ENCODE measurements at places on chromosomes 11 and 22.
A peak's percentile ranks its signal among the peaks of the same experiment; 100 is the strongest.

DNA sequence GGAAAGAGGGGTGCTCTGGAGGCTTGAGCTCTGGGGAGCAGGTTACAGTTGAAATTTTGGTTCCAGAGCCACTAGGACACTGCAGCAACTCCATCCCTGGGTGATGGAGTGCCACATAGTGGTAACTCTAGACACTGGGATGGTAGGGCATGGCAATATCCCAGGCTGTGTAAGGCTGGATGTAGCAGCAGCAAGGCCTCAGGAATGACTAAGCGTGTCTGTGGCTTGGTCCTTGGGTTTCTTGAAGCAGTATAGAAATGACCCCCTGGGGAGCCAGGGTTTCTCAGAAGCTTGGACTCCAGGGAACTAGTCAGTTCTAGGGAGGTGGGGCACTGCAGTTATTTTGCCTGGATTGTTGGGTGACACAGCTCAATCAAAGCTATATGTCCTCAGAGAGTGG is 8.1 kb downstream of the MS4A4A start:
- DNase-seq = no peak

GRCh38 chr22:22558972-22559603 is at the start of gene PRAME:
Gene PRAME (minus strand): TSS chr22:22559265. CDS start chr22:22556832, 2,433 bp downstream.
- peak; percentile 80 for DNase-seq

- no peak for DNase-seq
Observed at GRCh38 chr11:121630041-121630440, 177.3 kb upstream of the SORL1-AS1 start.

DNA sequence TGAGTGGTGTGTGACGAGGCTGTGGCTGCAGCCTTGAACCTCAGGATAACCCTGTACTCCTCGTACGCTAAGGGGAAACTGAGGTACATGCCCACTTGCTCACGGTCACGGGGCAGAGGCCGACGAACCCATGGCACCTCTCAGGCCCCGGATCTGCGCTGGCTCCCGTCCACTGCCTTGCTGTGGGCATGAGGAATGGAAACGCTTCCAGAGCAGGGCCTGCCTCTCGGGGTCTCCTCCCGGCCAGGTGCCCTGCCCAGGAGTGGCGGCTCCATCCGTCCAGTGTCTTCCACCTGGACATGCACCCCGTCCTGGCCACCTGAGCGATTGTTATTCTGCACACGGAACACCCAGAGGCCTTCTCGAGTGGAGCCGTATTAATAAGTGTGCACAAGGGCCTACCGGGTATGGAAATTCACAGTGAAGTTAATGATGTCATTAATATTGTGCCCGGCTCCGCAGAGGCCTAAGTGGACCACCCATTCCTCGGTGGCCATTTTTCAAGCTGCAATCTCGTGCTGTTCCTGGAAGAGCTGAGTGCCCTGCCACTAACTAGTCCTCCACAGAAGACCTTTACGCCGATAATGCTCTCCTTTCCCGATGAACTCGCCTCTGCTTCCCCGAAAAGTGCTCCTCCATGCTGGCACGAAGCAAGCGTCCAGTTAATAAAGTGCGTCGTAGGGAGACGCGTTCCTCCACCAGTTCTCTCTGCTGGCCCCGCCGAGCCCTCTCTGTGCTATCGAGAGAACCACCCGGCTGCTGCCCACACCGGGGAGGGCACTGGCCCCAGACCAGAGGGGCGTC is 927.9 kb downstream of the BRD1 start:
- no peak for DNase-seq

- no peak for DNase-seq
Observed at GRCh38 chr11:44978961-44979331, 28.3 kb upstream of the TP53I11 start.

GRCh38 chr22:29342577-29343312 is 27.2 kb upstream of the RASL10A start:
- no peak for DNase-seq

GRCh38 chr11:17129003-17129402 is 51.5 kb upstream of the RPS13 start:
- DNase-seq = no peak

- no peak for DNase-seq
Observed at GRCh38 chr11:100785148-100785983, 98.3 kb downstream of the ARHGAP42 start.

- DNase-seq = no peak
Observed at GRCh38 chr11:12174477-12175143, 64.2 kb downstream of the MICAL2 start.

GRCh38 chr11:117875382-117876058 is 938 bp downstream of the FXYD6 start:
- DNase-seq = no peak

- no peak for DNase-seq
Observed at GRCh38 chr11:86720546-86720945, 48.1 kb upstream of the ME3 start.

- no peak for DNase-seq
Observed at GRCh38 chr11:113198972-113199661, 115.3 kb upstream of the TTC12 start.

DNA sequence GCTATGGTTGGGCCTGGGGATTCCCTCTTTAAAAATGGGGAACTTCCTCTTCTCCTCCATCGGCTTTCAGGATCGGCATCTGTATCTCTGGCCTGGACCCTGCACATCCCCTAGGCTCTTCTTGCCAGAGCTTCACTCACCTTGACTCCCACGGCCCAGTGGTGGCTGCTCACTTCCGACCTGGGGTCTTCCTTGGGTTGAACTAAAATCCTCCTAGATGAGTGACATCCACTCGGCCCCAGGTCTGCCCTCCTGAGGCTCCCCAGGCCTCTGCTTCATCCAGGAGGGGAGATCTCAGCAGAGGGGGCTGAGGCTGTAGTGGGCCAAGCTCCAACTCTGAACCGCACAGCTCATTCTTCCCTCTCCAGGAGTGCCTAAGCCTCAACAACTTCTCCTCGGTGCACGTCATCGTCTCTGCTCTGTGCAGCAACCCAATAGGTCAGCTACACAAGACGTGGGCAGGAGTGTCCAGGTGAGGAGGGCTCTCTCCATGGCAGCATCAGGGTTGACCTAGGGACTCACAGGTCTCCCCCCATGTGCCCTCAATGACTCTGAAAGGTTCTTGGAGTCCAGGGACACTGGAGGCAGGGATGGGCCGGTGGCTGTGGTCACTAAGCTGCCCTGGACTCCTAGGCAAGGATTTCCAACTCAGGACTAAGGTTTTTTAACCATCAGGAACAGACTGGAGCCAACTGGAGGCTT is 3.3 kb downstream of the RGL4 start:
- no peak for DNase-seq

- DNase-seq = no peak
Observed at GRCh38 chr11:61985869-61986268, 18.4 kb upstream of the FTH1 start.

DNA sequence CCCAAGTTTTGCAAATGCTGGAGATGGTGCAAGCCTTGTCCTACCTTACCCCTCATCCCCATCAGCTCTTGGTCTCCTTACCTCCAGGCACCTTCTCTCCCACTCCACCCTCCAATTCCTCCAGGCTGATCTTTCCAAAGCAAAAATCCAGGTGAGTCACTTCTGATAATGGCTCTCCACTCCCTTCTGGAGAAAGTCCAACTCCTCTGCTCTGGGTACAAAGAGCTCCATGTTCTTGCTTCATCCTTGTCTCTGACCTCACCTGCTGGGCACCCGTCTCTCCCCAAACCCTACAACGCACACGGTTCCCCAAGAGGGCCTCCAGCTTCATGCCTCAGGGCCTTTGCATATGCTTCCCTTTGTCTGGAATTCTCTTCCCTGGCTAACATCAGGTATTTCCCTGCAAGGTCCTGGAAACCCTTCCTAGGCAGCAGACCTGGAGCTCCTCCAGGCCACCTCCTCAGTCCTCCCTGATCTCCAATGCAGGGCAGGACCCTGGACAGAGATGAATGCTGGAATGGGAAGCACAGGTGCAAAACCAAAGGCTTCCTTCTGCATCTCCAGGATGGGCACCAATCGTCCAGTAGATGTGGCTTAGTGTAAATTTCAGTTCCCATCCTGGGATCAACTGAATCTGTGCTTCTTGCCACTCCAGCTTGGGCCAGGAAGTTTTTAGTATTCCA is 22.7 kb downstream of the IFT27 start:
- no peak for DNase-seq

GRCh38 chr11:113690619-113691569 is 15.2 kb downstream of the TMPRSS5 start:
- DNase-seq = peak; percentile 19

DNA sequence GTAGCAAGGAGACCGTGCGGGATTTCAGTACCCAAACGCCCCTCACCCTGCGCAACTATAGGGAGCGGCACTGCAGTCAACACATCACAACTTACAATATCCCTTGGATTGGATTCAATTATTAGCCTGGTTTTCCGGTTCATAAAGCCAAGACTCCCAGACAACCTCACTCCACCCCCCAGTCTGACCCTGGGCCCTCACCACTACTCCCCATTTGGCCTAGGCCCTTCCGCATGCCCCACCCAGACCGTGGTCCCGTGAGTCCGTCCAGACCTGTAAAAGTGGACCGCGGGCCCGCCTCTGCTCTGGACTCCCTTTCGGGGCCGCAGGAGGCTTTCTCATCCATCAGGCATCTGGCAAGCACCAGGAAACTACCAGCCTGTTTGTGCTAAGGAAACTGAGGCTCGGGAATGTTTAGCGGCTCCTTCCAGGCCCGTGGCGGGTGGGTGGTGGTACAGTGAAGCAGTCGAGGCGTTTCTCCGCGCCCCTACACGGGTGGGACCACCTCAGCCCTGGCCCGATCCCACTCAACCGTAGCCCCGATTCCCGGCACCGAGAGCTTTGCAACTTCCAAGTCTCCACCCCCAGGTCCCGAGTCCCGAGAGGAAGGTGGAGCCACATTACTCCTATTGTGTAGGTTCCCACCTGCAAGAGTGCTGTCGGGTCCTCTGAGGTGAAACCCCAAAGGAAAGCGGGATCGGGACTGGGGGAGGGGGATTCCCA is 679 bp upstream of the DPP3 start:
- peak; percentile 82 for DNase-seq

DNA sequence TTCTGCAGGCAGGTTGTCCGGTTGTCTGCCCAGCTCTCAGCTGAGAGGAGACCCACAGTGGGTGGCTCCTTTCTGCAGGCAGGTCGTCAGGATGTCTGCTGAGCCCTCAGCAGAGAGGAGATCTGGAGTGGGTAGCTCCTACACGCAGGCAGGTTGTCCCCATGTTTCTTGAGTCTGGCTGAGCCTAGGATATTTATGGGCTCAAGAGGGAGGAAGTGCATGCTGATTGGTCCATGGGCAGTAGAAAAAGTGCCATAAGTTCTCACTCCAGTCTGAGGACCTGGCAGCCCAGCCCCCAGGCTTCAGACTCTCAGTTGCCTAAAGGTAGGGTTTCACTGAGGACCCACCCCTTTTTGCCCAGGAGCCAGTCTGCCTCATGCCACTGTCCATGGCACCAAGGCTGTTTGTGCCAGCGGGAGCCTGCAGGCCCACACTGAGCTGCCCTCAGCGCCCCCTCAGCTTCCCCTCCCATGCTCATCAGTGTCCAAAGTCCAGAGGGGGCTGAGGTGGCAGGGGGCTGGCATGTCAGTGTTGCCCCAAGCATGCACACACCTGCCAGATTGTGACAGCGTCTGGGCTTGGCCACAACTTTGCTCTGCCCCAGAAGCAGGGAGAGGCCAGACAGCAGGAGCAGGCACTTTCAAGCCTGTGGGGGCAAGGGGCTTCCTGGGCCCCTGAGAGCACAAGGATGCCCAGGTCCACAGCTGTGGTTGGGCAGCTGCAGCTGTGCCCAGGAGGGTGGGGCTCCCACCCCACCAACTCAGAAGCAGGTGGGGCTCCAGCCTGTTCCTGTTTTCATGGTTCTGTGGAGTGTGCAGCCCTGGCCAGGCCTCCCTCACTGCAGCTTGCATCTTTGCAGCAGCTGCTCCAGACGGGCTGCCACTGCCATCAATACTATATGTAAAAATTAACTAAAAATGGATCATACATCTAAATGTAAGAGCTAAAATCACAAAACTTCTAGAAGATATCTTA is 3.8 kb upstream of the RNF141 start:
- no peak for DNase-seq

DNA sequence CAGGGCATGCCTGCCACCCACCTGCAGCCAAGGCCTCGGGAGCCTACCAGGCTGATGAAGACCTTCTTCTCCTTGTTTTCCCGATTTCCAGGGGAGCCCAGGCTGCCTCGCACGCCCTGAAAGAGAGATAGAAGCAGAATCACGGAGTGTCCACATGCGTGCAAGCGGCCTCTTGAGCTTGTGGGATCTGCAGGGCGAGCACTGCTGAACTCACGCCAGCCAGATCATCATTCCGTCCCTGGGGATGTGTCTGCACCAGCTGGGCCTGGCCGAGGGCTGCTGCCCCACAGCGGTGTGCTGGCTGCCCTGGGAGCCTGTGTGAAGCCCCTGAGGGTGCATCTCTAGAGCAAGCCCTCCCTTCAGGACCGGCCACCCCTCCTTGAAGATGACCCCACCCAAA is 17.9 kb downstream of the USH1C start:
- no peak for DNase-seq

- DNase-seq = no peak
Observed at GRCh38 chr22:46362203-46362933, 26.9 kb downstream of the TRMU start.

- no peak for DNase-seq
Observed at GRCh38 chr11:72584293-72584938, 89.8 kb downstream of the PDE2A start.

- no peak for DNase-seq
Observed at GRCh38 chr11:14546672-14547071, 26.5 kb upstream of the PSMA1 start.

- DNase-seq = no peak
Observed at GRCh38 chr22:24205438-24206195, 24.3 kb downstream of the SUSD2 start.

- DNase-seq = no peak
Observed at GRCh38 chr11:72066855-72067254, 13.5 kb downstream of the NUMA1 start.

DNA sequence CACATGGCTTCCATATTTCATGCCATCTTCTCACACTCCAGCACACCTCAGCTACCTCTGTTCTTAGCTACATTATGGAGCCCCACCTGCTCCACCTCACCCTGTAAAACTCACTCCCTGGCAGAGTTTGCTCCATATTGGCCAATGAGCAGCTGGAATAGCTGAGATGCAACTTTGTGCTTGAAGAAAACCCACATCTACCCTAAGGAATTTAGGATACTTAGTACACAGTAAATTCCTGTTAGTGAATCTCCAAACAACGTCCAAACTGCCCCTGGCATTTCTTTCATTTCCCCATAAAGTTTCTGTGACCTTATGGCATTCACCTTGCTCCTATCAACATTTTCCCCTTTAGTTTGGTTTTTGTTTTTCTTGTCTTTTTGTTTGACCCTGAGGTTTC is 2.2 kb upstream of the VWCE start:
- no peak for DNase-seq

All from SW 1271 (cell line).